ENCODE measurements at places on chromosomes 7 and 10. TPM values are rescaled to one million over a fixed set of nuclear protein-coding genes. Genes with fewer than 3 reads are reported as not detected.

GRCh38 chr7:114710499-114710898 is 211.4 kb upstream of the MDFIC start:
- no peaks in the 10 kb centered on the region for H3K4me1 ChIP-seq
- no peaks in the 10 kb centered on the region for H3K36me3 ChIP-seq
- H3K4me3 ChIP-seq, result no peak overlapping the region
- no peak overlapping the region for H3K27ac ChIP-seq
- no peak for DNase-seq

The SOSTDC1 gene
- total RNA-seq, result not detected

- no peaks in the 10 kb centered on the region for H3K36me3 ChIP-seq
- no peaks in the 10 kb centered on the region for H3K4me1 ChIP-seq
- no peaks in the 10 kb centered on the region for H3K27me3 ChIP-seq
- H3K27ac ChIP-seq, result no peak overlapping the region
- DNase-seq, result no peak
Observed at GRCh38 chr7:110772615-110773014, 318.3 kb upstream of the LRRN3 start.

GRCh38 chr10:17872191-17873091 is 63.3 kb downstream of the MRC1 start:
- no peak overlapping the region for H3K4me3 ChIP-seq
- H3K27me3 ChIP-seq, result no peaks in the 10 kb centered on the region
- no peaks in the 10 kb centered on the region for H3K4me1 ChIP-seq
- no peaks in the 10 kb centered on the region for H3K36me3 ChIP-seq
- no peak for DNase-seq

The ABCA13 gene
- total RNA-seq, result not detected

GRCh38 chr7:135100856-135101255 is 47.0 kb upstream of the TMEM140 start:
- H3K36me3 ChIP-seq, result no peaks in the 10 kb centered on the region
- H3K27me3 ChIP-seq, result no peaks in the 10 kb centered on the region
- H3K27ac ChIP-seq, result no peak overlapping the region
- peaks cover 2% of the 10 kb centered on the region for H3K4me1 ChIP-seq
- no peak for DNase-seq

The VAX1 gene
- total RNA-seq, result not detected

GRCh38 chr10:79360499-79361342 is 13.5 kb downstream of the PPIF start:
- peaks cover 22% of the 10 kb centered on the region for H3K27me3 ChIP-seq
- no peak overlapping the region for H3K27ac ChIP-seq
- peaks cover 16% of the 10 kb centered on the region for H3K36me3 ChIP-seq

DNA sequence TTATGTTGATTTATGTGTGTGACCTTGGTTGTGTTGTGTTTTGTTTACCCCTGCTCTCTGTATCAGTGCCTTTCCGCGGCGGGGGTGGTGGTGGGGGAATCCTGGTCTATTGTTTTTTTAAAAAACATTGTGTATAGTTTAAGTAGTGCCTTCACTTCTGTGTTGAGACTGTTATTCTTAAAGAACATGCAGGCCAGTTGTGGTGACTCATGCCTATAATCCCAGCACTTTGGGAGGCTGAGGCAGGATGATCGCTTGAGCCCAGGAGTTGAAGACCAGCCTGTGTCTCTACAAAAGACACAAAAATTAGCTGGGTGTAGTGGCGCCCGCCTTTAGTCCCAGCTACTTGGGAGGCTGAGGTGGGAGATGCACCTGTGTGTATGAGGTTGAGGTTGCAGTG is 429.0 kb upstream of the LRGUK start:
- H3K36me3 ChIP-seq, result no peaks in the 10 kb centered on the region
- no peaks in the 10 kb centered on the region for H3K4me1 ChIP-seq
- H3K4me3 ChIP-seq, result no peak overlapping the region
- no peak overlapping the region for H3K27ac ChIP-seq
- DNase-seq, result no peak
- H3K27me3 ChIP-seq, result no peaks in the 10 kb centered on the region

- H3K4me3 ChIP-seq, result no peak overlapping the region
- H3K36me3 ChIP-seq, result peaks cover 2% of the 10 kb centered on the region
- H3K4me1 ChIP-seq, result peaks cover 54% of the 10 kb centered on the region
- no peaks in the 10 kb centered on the region for H3K27me3 ChIP-seq
- peak overlapping the region; percentile 12 for H3K27ac ChIP-seq
Observed at GRCh38 chr10:114915294-114915693, 22.7 kb upstream of the TRUB1 start.

- H3K27me3 ChIP-seq, result peaks cover 30% of the 10 kb centered on the region
- H3K4me3 ChIP-seq, result no peak overlapping the region
- peaks cover 9% of the 10 kb centered on the region for H3K4me1 ChIP-seq
- no peak overlapping the region for H3K27ac ChIP-seq
- H3K36me3 ChIP-seq, result no peaks in the 10 kb centered on the region
Observed at GRCh38 chr7:150962553-150963399, 15.3 kb downstream of the KCNH2 start.

DNA sequence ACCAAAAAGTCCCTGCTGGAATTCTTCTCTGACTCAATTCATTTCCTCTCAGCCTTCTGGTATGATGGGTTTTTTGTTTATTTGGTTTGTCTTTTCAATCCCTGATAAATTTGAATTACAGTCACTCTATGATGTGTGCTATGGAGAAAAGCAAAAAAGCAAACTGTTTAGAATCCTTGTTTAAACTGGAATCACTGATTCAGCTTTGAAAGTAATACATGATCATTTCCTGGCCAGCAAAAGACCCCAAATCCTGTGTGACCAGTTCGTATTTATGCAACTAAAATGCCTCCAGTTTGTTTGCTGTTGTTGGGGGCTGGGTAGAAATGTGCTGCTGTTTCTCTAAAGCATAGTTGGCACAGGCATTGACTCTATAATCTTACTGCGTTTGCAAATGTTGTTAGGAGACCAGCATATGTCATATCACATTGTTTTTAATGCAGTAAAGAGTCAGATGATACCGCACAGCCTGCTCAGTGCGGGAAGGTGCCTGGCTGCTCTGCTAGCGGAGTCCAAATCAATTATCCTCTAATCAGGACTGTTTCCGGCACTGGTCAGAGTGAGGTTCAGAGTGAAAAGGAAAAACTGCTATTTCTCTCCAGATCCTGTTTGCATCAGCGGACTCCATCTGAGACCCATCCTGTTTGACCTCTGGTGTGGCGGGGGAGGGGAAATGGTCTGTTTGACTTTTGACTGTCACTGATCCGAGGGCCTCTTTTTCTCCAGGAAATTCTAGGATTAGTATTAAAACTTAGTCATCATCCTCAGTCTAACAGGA is 40.6 kb upstream of the ADD3 start:
- H3K27me3 ChIP-seq, result peaks cover 7% of the 10 kb centered on the region
- no peak overlapping the region for H3K4me3 ChIP-seq
- peaks cover 4% of the 10 kb centered on the region for H3K4me1 ChIP-seq
- no peaks in the 10 kb centered on the region for H3K36me3 ChIP-seq
- no peak for DNase-seq

The RPEL1 gene
- not detected for total RNA-seq

The RET gene
- total RNA-seq, result 0.50 TPM

- H3K4me1 ChIP-seq, result peaks cover 98% of the 10 kb centered on the region
- H3K4me3 ChIP-seq, result peak overlapping the region; percentile 65
Observed at GRCh38 chr10:80466724-80467326, 12.7 kb downstream of the TSPAN14 start.

DNA sequence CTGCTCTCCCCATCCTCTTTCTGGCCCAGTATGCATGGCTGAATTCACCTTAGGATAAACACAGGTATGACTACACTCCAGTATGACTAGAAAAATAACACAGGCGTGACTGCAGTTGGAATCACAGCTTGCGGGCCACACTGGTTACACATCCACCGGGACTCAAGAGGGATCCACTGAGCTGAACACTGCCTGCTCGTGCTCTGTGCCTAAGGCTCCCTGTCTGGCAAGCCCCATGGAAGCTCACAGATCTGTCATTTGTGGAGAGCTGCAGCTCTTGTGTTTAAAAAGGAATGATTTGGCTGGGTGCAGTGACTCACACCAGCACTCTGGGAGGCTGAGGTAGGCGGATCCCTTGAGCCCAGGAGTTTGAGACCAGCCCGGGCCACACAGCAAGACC is 26.8 kb downstream of the VOPP1 start:
- peaks cover 16% of the 10 kb centered on the region for H3K36me3 ChIP-seq
- no peak overlapping the region for H3K4me3 ChIP-seq
- no peak for DNase-seq
- no peak overlapping the region for H3K27ac ChIP-seq
- H3K4me1 ChIP-seq, result peaks cover 22% of the 10 kb centered on the region

The PUS7 gene
- 5.1 TPM for total RNA-seq

GRCh38 chr7:27150568-27151340 is 1.6 kb downstream of the HOXA3 start:
- peaks cover 23% of the 10 kb centered on the region for H3K4me1 ChIP-seq
- peak overlapping the region; percentile 38 for H3K4me3 ChIP-seq
- DNase-seq, result peak; percentile 63
- peaks cover 89% of the 10 kb centered on the region for H3K27me3 ChIP-seq
- peaks cover 8% of the 10 kb centered on the region for H3K36me3 ChIP-seq
- H3K27ac ChIP-seq, result peak overlapping the region; percentile 42

The SPDYE3 gene
- total RNA-seq, result not detected

The CCDC172 gene
- total RNA-seq, result not detected

DNA sequence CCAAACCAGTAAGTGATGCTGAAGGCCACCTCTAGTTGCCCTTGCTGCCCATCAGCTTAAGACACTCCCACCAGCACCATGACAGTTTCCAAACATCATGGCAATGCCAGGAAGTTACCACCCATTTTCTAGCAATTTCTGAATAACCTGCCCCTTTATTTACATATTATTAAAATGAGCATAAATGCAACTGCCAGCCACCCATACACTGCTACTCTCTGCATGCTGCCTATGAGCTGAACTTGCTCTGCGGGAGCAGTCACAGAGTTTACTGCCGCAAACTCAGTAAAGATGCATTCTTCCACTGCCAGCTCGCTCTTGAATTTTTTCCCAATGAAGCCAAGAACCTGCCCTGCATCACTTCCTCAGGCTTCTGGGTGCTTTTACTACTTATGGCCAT is 212.6 kb downstream of the SH2D4B start:
- no peaks in the 10 kb centered on the region for H3K27me3 ChIP-seq
- no peak overlapping the region for H3K4me3 ChIP-seq
- no peaks in the 10 kb centered on the region for H3K36me3 ChIP-seq
- no peak for DNase-seq
- H3K4me1 ChIP-seq, result no peaks in the 10 kb centered on the region

- no peaks in the 10 kb centered on the region for H3K4me1 ChIP-seq
- no peaks in the 10 kb centered on the region for H3K27me3 ChIP-seq
- H3K4me3 ChIP-seq, result no peak overlapping the region
- no peak overlapping the region for H3K27ac ChIP-seq
- DNase-seq, result no peak
- no peaks in the 10 kb centered on the region for H3K36me3 ChIP-seq
Observed at GRCh38 chr7:84250452-84250851, 55.9 kb upstream of the SEMA3A start.

The NKX2-3 gene
- not detected for total RNA-seq

The FAM25A gene
- total RNA-seq, result not detected

GRCh38 chr10:61376908-61377368 is 76.2 kb downstream of the TMEM26 start:
- no peak for DNase-seq
- H3K27ac ChIP-seq, result no peak overlapping the region
- no peak overlapping the region for H3K4me3 ChIP-seq
- no peaks in the 10 kb centered on the region for H3K36me3 ChIP-seq

DNA sequence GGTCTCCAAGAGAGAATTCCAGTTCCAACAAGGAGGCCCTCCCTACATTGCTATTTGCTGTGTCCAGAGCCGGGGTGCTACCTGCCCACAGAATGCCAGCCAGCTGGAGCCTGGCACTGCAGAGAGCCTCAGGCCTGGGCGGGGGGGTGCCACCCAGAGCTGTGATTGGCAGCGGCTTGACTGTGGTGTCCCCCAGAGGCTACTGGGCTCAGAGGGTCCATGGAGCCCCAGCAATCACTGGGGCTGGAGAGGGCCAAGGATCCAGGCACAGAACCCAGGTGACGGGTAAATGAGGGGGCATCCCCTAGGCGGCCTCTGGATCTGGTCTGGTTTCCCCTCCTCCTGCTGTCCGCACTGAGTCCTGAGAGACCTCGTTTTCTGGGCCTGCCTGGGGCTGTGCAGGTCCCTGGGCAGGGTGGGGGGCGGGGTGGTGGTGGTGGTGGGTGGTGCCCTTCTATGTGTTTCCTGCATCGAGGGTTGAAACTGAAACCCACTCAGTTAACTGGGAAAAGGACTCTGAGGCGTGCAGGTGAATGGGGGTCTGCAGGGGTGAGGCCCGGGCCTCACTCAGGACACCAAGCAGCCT is 12.6 kb downstream of the DPYSL4 start:
- DNase-seq, result no peak
- no peak overlapping the region for H3K27ac ChIP-seq
- no peak overlapping the region for H3K4me3 ChIP-seq
- H3K4me1 ChIP-seq, result no peaks in the 10 kb centered on the region
- H3K27me3 ChIP-seq, result no peaks in the 10 kb centered on the region

DNA sequence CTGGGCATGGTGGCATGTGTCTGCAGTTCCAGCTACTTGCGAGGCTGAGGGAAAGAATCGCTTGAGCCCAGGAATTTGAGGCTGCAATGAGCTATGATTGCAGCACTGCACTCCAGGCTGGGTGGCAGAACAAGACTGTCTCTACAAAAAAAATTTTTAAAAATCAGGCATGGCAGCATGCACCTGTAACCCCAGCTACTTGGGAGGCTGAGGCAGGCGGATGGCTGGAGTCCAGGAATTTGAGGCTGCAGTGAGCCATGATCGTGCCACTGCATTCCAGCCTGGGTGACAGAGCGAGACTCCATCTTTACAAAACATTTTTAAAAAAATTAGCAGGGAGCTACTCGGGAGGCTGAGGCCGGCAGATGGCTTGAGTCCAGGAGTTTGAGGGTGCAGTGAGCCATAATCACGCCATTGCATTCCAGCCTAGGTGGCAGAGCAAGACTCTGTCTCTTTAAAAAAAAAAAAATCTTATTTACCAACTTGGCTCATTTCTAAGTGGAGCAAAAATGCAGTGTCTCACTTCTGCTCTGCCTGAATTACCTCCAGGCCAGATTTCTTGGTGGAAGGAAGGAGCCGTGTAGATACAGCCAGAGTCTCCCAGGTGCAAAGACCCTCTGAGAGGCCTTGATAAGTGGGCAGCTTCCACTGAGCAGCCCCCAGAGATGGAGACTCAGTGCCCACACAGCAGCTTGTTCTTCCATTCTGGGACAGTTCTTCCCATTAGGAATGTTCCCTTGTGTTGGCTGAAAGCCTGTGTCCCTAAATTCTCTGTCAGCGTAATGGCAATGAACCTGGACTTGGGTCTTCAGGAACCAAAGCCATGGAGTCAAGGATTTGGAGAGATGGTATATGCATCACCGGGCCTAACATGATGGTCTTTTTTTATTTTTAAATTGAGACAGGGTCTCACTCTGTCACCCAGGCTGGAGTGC is 30.0 kb downstream of the GTF2IRD1 start:
- DNase-seq, result no peak
- no peaks in the 10 kb centered on the region for H3K4me1 ChIP-seq
- H3K27ac ChIP-seq, result no peak overlapping the region
- no peaks in the 10 kb centered on the region for H3K36me3 ChIP-seq
- peaks cover 2% of the 10 kb centered on the region for H3K27me3 ChIP-seq
- H3K4me3 ChIP-seq, result no peak overlapping the region

The SPAM1 gene
- not detected for total RNA-seq

The SEMA3D gene
- not detected for total RNA-seq

GRCh38 chr7:39971924-39972323 is 21.9 kb downstream of the CDK13 start:
- no peak overlapping the region for H3K4me3 ChIP-seq
- no peaks in the 10 kb centered on the region for H3K27me3 ChIP-seq
- H3K4me1 ChIP-seq, result peaks cover 13% of the 10 kb centered on the region
- H3K36me3 ChIP-seq, result peaks cover 20% of the 10 kb centered on the region
- no peak for DNase-seq

- H3K27ac ChIP-seq, result no peak overlapping the region
- no peaks in the 10 kb centered on the region for H3K36me3 ChIP-seq
- DNase-seq, result no peak
- no peak overlapping the region for H3K4me3 ChIP-seq
Observed at GRCh38 chr7:83908526-83908925, 259.6 kb upstream of the SEMA3E start.

All from activated CD4-positive, alpha-beta memory T cell treated with anti-CD3 and anti-CD28 coated beads, Interleukin-2, amount 10 ng/mL, durations not matched to agents 7 days and 5 days (primary cell).